ENCODE measurements at places on chromosomes 16 and 17. TPM values are rescaled to one million over a fixed set of nuclear protein-coding genes. Genes with fewer than 3 reads are reported as not detected.

MT4 gene
- polyA plus RNA-seq: not detected

GRCh38 chr16:58582971-58583765 is 46.5 kb downstream of the CNOT1 start:
- DNase-seq: no peak

- DNase-seq: no peak
These were observed 310.4 kb downstream of the XYLT1 start for GRCh38 chr16:17160285-17160853.

DNA sequence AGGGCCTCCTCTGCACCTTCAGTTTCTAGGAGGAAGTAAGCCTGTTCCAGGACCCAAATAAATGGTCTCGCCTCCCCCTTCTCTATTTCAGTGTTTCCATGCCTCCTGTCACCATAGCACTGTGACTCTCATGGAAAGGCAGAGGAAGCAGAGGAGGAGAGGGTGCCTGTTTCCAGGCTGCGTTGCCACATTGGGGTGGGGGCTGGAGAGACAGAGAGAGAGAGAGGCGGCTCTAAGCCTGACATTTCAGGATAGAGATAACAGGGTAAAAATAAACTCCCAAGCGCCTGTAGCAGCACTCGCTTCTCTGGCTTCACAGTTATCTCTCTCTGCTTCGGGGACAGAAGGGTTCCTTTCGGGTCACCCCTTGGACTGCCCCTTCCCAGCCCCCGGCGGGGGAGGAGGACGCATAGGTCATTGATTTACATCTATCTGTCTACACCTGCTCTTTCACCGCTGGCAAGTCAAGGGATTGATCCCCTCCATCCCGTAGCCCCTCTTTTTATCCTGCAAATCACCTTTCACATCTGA is 71.2 kb upstream of the MRTFB start:
- no peak for DNase-seq

C1QTNF1 gene
- polyA plus RNA-seq: 147 TPM

G6PC1 gene
- 0.09 TPM for polyA plus RNA-seq

TTYH2 gene
- 5.6 TPM for polyA plus RNA-seq

Data from adrenal gland (tissue), 19 donors.